ENCODE measurements at places on chromosomes 2 and 18. TPM values are rescaled to one million over a fixed set of nuclear protein-coding genes. Genes with fewer than 3 reads are reported as not detected.

Gene ACVR1
- total RNA-seq, result 34.4 TPM

Gene REG1B
- not detected for total RNA-seq

Gene RFX8
- not detected for total RNA-seq

Gene PLEKHH2
- 12.5 TPM for total RNA-seq

Gene C2orf81
- total RNA-seq, result 1.6 TPM

Gene TIMM21
- 46.3 TPM for total RNA-seq

Data from parietal lobe (tissue), 2 donors.